T-helper 2 cell (primary cell): ENCODE measurements at places on chromosomes 2 and 18.

GRCh38 chr18:72460210-72460680 is 83.9 kb downstream of the CBLN2 start:
- DNase-seq, result no peak

GRCh38 chr2:141331127-141331526 is 799.7 kb downstream of the LRP1B start:
- DNase-seq, result no peak

DNA sequence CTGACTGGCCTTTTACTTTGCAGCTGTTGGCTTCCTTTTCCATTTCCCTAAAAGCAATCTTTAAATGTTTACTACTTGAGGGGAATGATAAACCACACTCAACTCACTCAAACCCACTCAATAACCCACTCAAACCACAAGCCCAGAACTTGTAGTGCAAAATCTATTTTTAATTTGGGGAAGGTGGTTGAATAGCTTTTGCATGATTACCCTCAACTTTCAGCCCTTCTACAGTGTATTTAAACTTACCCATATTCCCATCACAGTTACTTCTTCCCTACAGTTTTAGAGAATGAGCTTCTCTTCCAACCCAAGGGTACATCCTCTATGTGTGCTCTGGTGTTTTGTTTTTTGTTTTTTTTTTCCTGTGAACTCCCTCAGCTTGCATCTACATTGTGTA is 636.1 kb downstream of the TDRD15 start:
- DNase-seq, result no peak

DNA sequence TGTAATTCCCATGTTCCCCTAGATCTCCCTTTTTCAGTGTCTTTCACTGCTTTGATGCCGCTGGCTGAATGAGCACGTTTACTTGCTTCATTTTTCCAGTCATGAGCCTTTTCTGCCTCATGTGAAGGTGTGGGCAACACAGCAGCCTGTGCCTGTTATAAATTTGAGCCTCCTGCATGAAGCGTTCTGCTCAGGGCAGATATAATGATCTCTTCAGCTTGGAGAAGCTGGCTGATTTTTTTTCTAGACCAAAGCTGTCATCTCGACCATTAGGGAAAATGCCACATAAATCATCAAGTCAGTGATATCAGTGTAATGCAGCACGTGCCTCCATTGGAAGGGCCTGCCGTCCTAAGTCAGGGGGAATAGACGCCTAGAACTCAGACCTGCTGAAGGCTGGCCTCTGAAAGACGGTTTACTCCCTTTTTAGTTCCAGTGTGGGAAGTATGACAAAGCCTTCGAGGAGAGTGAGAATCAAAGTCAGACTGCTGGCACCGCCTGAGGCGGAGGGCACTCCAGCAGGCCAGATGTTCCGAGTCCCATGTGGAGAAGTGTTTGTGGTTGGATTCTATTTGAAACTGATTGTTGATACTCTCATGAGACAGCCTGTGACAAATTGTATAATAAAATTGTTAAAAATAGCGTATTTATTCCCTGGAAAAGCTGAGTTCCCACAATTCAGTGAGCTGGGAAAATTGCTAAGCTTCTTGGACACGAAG is 196.5 kb downstream of the MYO1B start:
- no peak for DNase-seq

DNA sequence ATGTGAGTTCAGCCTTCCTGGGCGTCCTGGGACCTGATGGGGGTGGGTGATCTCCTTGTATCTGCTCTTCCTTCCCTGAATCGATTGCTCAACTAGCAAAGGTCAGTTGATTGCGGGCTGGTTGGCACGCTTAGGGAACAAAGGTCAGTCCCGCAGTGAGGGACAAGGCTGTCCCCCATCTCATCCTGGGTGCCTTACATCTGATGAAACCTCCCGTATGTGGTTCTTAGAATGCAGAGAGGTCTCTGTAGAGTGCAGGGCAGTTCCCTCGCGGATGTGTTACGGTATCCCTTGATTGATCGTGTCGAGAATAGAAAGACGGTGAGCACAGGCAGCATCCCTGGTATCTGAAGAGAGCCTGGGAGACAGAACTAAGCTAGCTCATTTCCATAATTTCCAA is 56.4 kb upstream of the RBM44 start:
- no peak for DNase-seq

GRCh38 chr2:41992671-41993434 is 55.0 kb upstream of the PKDCC start:
- no peak for DNase-seq

- DNase-seq, result no peak
Measured at GRCh38 chr2:180058993-180059392, 51.9 kb upstream of the CWC22 start.

GRCh38 chr2:141301551-141301950 is 829.3 kb downstream of the LRP1B start:
- DNase-seq, result no peak

GRCh38 chr2:234761910-234762309 is 189.9 kb upstream of the SH3BP4 start:
- no peak for DNase-seq

GRCh38 chr2:45928946-45929345 is 277.5 kb downstream of the PRKCE start:
- DNase-seq, result no peak

DNA sequence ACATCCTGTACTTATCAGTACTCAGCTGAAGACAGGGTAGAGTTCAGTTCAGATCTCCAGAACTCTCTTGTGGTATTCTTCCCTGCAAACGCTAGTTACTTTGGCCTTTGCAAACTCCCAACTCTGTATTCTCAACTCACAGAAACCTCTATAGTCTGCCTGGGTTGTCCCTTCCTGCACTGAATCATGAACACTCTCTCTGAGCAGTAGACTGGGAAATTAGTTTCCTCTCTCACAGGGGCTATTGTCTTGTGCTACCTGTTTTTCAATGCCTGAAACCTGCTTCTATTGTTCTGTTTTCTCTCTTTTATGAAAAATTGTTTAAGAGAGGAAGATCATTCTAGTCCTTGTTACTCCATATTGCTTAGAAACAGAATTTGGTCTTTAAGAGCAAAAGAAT is 134.7 kb downstream of the VIT start:
- no peak for DNase-seq

DNA sequence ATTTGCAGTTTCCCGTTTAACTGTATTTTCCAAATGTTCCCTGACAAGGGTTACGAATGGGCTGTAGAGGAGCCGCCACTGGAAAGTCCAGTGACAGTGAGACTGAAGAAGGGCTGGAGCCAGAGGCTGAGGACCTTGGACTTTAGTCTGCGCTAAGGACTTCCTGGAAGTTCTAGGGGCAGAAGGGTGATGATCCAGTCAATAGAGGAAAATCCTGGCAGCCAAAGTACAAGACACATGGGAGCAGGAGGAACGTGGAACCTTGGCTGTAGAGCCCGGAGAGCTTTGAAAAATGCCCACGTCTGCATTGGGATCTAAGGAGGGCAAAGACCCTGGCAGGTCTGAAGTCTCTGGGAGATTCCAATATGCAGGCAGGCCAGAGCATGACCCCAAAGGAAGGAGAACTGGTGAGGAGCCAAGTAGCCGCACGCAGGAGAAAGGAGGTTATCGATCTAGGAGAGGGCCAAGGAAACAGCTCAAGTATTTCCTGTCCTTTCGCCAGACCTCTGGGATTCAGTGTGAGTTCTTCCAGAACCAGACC is 28.5 kb downstream of the MBP start:
- DNase-seq, result no peak

- no peak for DNase-seq
Measured at GRCh38 chr18:10895976-10896375, 253.4 kb downstream of the PIEZO2 start.

DNA sequence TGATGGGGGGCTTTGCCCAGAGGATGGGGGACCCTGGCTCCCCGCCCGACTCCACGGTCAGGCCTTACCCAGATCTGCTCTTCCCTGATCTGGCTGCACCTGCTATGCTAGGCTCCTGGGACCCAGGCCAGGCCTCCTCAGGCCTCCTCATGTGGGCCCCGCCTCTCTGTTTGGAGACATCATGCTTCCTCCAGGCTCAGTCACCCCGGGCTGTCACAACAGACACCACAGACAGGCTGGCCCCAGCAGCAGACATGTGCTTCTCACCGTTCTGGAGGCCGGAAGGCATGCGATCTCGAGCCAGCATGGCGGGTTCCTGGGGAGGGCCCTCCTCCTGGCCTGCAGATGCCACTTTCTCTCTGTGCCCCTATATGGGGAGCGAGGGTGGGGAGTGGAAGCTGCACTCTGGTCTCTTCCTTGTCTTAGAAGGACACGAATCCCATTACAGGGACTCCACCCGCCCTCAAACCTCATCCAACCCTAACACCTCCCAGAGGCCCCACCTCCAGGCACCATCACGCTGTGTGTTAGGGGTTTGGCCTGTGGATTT is 10.8 kb upstream of the NEU4 start:
- DNase-seq, result no peak

- no peak for DNase-seq
Measured at GRCh38 chr2:129721236-129721635, 258.2 kb upstream of the RAB6C start.

- no peak for DNase-seq
Measured at GRCh38 chr18:51614033-51614432, 416.6 kb upstream of the MEX3C start.

DNA sequence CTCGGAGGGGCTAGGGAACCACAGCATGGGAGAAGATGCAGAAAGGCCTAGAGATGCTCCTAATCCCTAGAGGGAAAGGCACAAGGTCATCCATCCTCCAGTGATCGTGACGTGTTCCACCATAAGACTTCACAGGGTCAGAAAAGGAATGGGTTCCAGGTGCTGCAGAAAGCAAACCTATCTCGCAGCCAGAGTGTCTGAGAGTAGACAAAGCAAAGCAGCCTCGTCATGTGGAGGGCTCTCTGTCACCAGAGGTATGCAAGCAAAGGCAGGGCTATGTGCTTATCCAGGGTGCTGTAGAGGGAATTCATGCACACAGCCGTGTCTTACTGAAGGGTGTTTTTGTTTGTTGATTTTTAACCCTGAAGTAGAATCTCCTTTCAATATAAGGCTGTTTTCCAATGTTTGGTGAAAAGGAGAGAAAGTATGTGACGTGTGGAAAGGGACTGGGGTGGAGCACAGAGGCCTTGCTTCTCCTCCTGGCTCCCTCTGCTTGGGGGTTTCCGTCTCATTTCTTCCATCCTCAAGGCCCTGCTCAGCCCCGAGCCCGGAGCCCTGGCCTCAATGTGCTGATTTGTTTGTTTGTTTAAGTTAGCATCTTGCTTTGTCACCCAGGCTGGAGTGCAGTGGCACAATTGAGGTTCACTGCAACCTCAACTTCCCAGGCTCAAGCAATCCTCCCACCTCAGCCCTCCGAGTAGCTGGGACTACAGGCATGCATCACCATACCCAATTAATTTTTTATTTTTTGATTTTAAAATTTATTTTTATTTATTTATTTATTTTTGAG is 3.0 kb downstream of the GPR55 start:
- peak; percentile 44 for DNase-seq

GRCh38 chr18:76524900-76525698 is 30.1 kb upstream of the ZNF516 start:
- no peak for DNase-seq

DNA sequence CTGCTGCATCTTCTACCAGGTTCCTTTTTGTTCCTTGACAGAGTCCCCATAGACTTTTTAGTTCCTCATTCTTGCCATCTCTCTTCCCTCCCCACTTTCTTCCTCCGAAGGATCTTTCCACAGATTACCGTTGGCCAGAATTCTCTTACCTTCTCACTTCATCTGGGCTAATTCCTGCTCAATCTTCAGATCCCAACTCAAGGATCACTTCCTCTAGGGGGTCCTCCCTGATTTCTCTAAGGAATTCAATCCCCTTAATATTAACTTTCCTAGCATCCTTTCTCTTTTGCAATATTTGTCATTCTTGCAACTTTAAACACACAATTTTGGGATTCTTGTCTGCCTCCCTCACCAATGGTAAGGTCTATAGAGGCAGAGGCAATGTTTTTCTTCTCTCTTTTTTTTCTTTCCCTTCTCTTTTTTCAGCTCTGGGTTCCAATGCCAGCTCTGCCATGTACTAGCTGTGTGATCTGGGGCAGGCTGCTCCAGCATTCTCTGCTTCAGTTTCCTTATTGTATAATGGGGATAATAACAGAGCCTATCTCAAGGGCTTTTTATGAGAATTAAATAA is 5.4 kb upstream of the KCNE4 start:
- no peak for DNase-seq

DNA sequence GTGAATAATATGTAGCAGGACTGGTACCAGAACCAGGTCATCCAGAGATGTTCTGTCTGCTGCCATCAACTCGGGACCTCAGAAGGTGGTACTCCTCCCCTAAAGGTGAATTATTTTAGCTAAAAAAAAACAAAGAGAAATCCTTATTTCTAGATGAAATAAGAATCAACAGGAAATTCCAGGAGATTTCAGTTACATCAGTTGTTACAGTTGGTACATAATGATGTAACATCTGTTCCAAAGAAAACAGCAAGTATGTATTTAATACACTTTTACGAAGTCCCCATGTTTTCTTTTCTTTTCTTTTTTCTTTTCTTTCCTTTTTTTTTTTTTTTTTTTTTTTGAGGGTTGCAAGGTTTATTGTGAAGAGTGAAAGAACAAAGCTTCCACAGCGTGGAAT is 33.6 kb upstream of the CD28 start:
- no peak for DNase-seq

DNA sequence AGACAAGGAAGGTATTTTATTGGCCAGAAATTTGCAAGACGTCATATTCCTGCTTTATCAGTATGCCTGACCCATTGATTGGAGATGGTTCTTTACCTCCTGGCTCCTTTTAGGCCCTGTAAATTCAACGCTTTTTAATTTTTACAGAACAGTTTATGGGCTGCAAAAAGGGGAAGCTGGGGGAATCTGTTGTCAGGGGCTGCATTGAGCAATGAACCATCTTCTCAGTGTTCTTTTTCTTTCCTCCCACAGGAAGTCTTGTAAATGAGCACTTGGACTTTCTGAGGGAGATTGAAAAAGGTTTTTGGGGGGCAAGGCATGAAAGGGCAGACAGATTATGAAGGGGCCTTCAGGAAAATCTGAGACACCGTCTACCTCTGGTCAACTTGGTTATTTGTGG is 503.6 kb upstream of the TNP1 start:
- DNase-seq, result no peak

- no peak for DNase-seq
Measured at GRCh38 chr2:10514273-10514672, 66.1 kb upstream of the ODC1 start.

- no peak for DNase-seq
Measured at GRCh38 chr2:1586251-1586922, 157.9 kb downstream of the PXDN start.

- DNase-seq, result no peak
Measured at GRCh38 chr2:105243961-105244360, 2.4 kb downstream of the GPR45 start.

GRCh38 chr2:48332286-48332685 is 197.7 kb upstream of the STON1 start:
- DNase-seq, result no peak

DNA sequence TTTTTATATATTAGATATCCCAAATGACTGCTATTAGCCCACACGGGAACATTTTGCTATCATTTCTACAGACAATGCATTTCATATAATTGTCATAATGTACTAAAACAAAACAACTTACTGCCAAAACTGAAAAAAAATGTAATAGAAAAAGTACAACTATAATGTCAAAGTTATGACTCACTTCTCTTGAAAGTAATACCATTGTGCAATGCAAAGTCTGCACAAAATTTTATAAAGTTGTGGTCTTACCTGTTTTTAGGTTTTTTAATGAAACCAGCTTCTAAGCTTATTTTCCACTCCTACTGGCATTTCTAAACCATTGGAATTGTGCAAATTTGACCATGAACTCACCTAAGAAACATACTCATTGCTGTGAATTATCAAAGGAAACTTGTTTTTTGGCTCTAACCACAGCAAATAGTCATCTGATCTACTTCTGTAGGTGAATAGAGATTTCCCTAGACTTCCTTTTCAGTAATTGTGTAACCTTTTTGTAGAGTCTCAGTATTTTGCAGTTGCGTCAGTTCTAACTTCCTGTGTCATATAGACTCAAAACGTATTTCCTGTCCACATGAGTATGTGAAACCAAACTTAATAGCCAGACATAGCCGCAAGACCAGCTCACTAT is 31.9 kb upstream of the TFPI start:
- peak; percentile 61 for DNase-seq
